ENCODE measurements at places on chromosomes 3 and 15.

DNA sequence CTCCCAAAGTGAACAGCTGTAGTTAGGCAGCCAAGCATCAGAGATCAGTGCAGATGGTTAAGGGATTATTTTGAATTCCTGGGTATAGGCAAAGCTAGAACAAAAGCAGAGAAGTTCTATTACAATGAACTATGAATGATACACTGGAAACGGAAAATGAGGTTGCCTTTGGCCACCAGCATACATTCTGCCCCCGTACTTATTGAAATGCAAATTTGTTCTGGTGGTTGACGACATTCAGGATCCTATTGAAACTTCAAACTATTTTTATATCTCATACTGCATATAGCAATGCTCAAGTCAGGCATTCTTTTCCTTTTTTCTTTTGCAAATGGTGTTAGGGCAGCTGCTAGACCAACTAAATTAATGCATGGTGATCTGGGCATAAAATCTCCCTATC lies 61.7 kb downstream of the SLC12A1 start:
- no peak for DNase-seq

- DNase-seq: peak; percentile 67
Measured at GRCh38 chr3:8964436-8965370, 1.4 kb upstream of the RAD18 start.

DNA sequence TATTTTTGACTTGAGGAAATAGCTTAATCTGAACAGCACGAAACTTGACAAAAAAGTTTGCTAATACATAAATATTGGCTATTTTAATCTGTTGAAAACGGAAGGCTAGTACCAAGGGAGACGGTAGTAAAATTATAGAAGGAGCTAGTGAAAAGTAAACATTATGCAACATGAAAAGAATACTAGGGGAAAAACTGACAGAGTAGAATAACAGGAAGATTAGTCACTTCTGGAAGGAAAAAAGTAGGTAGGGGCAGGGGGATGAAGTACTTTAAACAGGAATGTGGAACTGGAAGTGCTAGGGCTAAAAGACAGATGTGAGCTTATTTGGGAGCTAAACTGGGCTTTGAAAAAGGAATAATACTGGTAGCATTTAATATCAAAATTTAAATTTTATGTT lies 60.1 kb downstream of the MBNL1 start:
- DNase-seq: peak; percentile 74

GRCh38 chr3:112481302-112481721 lies 18.0 kb downstream of the BTLA start:
- no peak for DNase-seq

GRCh38 chr3:141403576-141403975 lies 35.3 kb downstream of the ZBTB38 start:
- no peak for DNase-seq

DNA sequence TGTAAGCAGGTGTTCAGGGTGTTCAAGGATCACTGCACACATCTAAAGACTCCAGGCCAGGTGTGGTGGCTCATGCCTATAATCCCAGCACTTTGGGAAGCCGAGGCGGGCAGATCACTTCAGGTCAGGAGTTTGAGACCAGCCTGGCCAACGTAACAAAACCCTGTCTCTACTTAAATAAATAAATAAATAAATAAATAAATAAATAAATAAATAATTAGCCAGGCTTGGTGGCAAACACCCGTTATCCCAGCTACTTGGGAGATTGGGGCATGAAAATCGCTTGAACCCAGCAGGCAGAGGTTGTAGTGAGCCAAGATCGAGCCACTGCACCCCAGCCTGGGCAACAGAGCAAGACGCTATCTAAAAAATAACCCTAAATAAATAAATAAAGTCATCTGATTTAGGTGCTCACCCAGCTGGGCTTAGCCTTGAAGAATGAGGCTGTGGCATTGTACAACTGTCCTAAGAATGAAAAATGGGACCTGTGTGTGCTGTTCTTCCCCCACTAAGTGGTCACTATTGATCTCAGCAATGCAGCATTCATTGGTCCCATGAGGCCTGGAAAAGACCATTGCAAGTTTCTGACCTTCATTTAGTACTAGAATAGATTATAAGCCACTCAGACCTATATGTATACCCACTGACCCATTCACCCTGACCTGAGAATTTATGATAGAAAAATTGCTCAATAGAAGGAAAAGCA lies 82.8 kb upstream of the ABHD17C start:
- DNase-seq: no peak

DNA sequence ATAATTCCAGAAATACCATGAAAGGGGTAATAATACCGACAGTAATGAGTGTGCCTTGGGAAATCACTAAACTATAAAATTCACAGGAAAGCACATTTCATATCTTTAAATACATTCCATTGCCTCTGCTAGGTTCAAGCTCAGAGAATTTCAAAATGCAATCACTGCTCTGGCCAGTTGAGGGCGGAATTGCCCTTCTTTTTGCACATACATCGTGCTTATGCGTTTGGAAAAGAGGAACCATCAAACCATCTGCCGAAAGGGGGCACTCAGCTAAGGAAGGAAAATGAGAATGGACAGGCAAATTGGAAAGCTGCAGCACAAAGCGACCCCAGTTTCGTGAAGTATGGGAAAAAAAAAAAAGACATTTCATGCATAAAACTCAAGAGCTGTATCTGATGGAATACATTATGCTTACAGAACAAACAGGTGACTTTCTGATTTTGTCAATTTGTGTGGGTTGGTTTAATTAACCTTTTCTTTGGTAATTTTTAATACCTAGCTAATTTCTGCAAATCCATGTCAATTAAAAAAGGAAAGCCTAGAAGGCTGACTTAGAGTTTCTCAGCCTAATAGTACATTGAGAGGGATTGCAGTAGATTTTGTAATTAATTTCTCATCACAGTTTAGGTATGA lies 61.4 kb downstream of the TUSC7 start:
- peak; percentile 61 for DNase-seq

DNA sequence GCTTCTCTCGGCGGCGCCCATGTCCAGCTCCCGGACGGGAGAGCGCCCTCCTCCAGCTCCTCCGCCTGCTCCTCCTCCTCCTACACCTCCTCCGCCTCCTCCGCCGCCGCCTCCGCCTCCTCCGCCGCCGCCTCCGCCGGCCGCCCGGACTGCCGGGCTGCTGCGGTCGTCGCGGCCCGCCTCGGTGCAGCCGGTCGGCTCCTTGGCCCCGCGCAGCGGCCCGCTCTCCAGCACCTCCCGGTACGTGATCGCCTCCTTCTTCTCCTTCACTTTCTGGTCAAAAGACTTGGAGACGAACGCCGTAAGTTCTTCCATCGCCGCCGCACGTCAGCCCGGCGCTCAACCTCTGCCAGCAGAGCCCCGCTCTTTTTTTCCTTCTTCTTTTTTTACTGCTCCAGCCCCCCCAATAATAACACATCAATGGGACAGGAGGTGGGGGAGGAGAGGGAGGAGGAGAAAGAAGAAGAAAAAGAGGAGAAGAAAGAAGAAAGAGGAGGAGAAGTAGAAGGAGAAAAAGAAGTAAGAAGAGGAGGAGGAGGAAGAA lies 438 bp downstream of the SHOX2 start:
- no peak for DNase-seq

- no peak for DNase-seq
Measured at GRCh38 chr15:69934607-69935006, 163.1 kb downstream of the TLE3 start.

DNA sequence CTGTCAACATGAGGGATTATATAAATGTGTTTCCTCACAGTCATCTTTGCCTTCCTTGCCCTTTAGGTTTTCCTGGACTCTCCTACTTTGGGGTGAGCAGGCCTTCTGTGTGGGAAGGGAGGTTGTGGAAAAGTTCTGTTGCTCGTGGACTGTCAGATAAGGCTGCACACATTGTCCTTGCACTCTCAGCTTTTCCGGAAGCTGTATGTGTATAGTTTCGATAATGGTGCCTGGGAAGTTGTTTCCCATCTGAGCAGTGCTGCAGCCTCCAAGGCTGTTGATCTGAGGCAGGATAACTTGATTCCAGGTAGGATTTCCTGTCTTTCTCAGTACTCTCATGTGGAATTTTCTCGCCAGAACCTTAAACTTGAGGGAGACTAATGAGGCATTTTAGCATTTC lies 297.8 kb upstream of the AZI2 start:
- DNase-seq: no peak

DNA sequence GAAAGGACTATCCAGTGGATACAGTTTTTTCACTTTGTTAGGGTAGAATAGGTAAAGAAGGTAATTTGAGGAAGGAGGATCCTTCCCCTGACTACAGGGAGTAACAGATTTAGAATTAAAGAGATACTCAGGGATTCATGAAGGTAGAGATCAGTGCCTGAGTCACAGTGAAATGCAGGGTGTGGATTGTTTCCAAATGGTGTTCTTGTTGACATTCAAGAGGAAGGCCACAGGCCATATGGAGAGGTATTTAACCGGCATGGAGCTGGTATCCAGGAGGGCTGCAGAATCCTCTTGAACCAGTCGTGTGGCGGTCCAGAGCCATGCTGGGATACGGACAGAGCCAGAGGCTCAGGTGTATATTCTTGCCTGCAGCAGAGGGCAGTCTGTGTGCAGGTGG lies 28.2 kb downstream of the GYG1 start:
- no peak for DNase-seq

GRCh38 chr3:184289426-184289938 lies 9.6 kb upstream of the PSMD2 start:
- no peak for DNase-seq

DNA sequence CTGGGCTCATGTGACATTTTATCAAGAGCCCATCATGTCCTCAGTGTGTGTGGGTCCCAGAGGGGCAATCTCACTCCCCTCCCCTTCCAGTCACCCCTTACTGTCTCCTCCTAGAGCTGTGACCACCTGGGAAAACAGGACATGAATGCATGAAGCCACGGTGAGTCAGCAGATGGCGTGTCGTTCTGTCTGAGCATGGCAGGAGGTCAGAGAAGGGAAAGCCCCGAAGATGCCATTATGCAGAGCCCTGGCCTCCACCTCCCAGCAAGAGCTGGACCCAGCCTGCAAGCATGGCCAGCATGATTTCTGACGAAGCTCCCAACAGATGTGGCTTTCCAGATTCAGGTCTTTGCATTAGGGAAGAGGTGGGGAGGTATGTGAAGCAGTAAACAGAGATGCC lies 118.5 kb downstream of the TLE3 start:
- DNase-seq: no peak

DNA sequence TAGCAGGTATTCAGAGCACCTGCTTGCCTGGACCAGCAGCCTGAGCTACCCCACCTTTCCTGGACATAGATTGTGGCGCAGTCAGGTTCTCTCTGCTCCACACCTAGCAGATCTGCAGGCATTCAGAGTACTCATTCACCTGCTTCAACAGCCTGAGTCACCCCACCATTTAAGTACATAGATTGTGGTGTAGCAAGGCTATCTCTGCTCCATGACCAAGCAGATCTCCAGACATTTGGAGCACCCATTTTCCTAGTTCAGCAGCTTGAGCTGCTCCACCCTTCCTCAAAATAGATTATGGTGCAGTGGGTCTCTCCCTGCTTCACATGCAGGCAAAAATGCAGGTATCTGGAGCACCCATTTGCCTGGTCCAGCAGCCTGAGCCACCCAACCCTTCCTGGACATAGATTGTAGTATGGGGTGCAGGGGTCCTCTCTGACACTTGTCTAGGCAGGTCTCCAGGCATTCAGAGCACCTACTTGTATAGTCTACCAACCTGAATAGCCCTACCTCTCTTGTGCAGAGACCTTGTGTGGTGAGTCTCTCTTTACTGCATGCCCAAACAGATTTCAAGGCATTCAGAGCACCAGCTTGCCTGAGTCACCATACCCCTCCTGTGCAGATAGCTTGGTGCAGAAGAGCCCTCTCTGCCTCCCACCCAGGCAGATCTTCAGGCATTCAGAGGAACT lies 466.0 kb upstream of the THBS1 start:
- no peak for DNase-seq

- DNase-seq: no peak
Measured at GRCh38 chr15:66692808-66693596, 9.0 kb upstream of the SMAD6 start.

DNA sequence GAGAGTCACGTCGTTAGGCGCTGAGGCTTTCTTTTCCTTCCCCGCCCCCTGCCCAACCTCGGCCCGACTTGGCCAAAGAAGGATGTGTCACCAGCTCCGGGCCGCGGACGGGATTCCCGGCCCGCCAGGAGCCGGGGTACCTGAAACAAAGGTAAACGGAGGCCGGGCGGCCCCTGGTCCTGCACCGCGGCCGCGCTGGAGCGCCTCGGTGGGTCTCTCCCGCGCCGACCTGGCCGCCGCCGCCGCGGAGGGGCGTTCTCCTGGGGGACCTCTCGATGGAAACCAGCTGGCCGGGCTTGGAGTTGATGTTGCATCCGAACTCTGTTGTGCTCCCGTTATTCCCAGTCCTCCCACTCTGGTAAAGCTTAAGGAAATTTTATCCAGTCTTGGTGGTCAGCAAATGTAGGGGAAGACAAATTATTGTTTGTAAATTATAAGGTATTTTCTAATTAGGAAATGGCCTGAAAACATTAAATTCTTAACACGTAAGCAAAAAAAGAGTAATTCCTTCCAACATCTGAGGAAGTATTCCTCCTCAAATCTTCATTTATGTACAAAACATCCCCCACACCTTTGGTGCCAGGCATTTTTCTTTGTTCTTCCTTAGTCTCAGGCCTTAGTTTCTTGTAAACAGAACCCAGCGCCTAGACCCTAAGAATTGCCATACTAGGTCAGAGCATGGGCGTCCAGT lies 888 bp downstream of the PPP2R3A start:
- DNase-seq: no peak

GRCh38 chr3:127037021-127037400 lies 54.1 kb downstream of the PLXNA1 start:
- no peak for DNase-seq

GRCh38 chr3:48966876-48967361 lies 23.1 kb upstream of the P4HTM start:
- peak; percentile 37 for DNase-seq

GRCh38 chr15:75831806-75832102 lies 11.5 kb upstream of the UBE2Q2 start:
- no peak for DNase-seq

GRCh38 chr15:76994971-76995945 lies at the start of gene PSTPIP1:
Gene PSTPIP1, plus strand, starts transcription at chr15:76995126. Its CDS starts 448 bp downstream, at chr15:76995574.
- no peak for DNase-seq

GRCh38 chr15:67199881-67200763 lies 54.3 kb downstream of the AAGAB start:
- peak; percentile 61 for DNase-seq

DNA sequence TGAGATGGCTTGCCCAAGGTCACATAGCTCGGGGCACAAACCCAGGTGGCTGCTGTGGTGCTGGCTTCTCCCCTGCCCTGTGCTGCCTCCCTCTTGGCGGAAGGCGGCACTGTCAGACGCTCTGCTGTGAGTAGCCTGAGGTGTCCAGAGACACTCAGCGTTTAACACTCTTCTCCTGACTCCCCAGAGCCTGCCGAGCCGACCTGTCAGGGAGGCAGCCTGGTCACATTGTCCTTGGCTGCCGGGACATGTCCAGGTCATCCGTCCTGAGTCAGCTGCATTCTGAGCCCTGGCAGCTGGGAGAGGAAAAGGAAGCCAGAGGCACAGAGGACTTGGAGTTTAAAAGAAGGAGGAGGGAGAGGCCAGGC lies 4.7 kb downstream of the LMAN1L start:
- no peak for DNase-seq

DNA sequence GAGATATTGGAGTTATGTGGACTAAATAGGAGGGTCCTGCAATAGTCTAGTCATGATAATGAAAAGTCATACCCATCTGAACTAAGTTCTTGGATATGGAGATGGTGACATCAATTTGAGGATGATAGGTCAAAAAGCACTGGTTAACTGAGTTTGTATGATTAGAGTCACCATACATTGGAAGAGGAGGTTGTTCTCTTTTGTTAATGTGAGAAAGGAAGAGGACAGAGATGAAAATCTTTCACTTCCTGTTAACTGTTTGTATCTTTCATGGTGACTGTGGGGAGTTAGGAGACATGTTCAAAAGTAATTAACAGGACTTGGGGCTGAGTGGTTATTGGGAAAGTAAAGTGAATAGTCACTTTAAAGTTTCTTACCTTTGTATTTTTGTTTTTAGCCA lies 11.1 kb downstream of the TMEM62 start:
- no peak for DNase-seq

GRCh38 chr3:172680684-172681083 lies 30.2 kb downstream of the NCEH1 start:
- DNase-seq: no peak

Data from stromal cell of bone marrow (primary cell).